ENCODE measurements at places on chromosomes 2 and 18.

DNA sequence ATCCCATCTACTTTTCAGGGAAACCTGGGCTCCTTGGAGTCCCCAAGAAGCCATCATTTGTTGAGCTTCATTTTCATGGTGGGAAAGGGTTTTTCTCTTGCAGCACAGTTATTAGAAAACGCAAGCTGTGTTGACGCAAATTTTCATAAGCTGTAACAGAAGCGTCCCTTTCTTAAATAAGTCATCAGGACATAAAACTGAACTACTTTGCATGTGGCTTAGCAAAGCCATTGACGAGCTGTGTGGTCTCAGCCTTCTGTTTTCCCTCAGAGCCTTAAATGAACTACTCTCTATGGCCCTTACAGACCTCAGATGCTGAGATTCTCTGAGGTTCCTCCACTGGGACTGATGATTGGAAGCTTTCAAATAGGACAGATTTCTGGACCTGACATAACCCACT lies 85.1 kb downstream of the ARL4C start:
- no peak for DNase-seq

GRCh38 chr2:18491577-18491976 lies 68.9 kb downstream of the RDH14 start:
- DNase-seq = no peak

DNA sequence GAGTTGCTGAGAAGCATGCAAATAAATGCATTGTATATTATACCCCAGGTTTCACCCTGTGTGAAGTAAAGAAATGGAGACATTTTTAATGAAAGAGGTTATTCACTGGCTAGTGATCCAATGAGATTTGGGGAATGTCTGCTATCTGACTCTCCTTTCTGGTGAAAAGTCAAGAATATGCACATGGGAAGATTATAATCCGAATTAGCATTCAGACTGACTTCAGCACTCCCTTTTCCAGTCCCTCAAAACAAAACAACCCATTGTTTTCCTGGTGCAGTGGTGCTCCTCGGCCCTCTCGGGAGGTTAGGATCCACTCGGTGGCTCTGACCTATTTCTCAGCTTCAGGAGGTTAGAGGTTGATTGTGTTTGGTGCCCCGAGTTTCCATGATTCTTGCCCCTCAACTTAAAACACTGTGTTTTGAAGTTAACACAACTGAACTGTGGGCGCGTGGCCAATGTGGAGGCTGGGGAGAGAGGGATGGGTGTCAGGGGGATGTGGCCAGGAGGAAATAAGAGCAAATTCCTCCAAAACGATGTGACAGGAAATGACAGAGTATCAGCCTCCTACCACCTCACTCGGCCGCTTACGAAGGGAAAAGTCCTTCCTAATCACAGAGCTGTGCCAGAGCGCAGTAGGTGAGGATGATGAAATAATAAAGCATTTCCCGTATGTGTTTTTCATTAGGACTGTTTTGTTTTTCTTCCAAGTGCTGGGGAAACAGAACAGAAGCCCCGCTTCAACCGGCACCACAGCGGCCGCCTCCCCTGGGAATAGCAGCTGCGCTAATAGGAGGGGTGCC lies 440.1 kb downstream of the MTX2 start:
- no peak for DNase-seq

DNA sequence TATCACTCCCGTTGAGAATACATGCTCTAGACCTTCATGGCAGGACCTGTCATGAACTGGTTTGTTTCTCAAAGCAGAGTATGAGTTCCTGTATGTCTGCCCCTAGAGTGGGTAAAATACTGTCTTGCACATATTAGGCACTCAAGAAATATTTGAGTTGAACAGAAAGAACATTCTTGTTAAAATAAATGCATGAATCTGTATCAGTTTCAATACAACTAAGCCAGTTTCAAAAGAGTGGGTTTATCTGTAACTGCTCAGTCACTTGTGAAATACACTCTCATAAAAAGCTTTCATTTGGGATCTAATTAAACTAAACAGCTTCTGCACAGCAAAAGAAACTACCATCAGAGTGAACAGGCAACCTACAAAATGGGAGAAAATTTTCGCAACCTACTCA lies 69.2 kb downstream of the RFTN2 start:
- DNase-seq = no peak

- no peak for DNase-seq
These were observed 508.9 kb upstream of the LRATD1 start for GRCh38 chr2:14123436-14124103.

GRCh38 chr2:68284896-68285295 lies 32.6 kb upstream of the PPP3R1 start:
- DNase-seq = no peak

DNA sequence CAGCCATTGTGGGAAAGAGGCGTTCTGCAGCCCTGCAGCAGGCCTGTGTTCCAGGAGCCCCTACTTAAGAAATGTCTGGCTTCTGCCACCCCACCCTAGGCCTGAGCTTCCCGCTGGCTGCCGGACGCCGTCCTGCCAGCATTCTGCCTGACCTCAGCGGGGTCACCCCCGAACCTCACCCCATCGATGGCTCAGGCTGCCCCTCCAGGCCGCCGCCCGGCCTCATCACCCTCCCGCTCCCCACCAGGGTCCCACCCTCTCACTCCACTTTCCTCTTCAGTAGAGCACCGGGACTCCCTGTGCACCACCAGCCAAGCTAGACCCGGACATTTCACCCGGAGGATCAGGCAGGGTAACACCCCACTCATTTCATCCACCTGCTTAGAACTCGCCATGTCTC lies 73.6 kb upstream of the SALL3 start:
- no peak for DNase-seq

DNA sequence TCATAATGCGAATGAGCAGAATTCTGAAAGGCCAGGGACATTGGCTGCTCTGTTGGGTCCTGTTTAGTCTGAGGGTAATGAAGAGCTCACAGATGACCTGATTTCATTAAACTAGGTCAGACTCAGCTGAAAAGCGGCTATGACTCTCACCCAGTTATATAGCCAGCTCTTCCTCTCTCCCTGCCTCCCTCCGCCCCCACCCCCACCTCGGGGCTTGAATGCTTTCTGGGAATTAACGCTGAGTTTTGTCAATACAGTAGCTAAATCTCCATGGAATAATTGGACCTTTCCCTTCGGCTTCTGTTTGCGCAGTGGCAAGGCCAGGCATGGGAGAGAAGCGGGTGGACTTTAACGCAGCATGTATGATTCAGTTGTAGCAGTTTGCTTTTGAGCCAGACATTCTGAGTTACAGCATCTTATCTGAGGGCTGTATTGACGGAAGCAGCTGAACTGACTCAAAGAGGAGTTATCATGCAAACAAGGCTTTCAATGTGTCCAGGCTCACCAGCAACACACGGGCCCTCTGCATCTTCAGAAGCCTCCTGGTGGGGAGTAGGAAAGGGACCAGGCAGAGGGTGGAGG lies 110.6 kb downstream of the MYCN start:
- no peak for DNase-seq

GRCh38 chr2:233468047-233468740 lies 98.4 kb downstream of the USP40 start:
- DNase-seq = no peak

DNA sequence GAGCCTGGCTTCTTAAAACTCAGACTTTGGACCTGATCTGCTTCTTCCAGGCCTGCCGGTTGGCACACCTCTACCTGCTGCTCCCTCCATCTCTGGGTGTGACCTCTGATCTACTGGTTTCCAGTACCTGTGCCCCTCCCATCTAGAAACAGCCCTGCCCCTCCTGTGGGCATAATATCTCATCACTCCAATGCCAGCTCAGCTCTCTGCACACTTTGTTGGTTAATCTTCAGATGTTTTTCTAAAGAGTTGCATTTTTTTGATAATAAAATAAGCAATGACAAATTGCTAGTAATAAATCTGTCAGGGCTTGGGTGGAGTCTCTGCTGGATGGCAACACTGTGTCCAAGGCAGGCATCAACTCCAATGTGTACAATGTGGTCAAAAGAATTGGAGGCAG lies 89.6 kb upstream of the PPP1CB start:
- no peak for DNase-seq

GRCh38 chr2:40343902-40344301 lies 108.0 kb downstream of the SLC8A1 start:
- no peak for DNase-seq

DNA sequence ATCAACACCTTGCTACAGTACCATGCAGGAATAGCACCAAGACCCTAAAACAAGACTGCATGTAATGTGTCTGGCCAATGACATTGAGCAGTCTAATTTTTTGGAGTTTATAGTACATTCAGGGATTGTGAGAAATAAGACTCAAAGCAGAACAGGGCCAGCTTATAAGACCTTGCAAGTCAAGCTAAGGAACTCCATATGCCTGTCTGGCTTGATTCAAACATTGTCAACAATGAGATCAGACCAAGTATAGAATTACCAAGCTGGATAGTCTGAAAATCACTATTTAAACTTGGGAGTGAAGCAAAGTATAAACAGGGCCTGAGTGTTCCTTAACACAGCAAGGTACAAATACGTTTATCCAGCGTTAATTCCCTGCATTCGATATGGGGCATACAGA lies 370.9 kb downstream of the CNTNAP5 start:
- DNase-seq = no peak

DNA sequence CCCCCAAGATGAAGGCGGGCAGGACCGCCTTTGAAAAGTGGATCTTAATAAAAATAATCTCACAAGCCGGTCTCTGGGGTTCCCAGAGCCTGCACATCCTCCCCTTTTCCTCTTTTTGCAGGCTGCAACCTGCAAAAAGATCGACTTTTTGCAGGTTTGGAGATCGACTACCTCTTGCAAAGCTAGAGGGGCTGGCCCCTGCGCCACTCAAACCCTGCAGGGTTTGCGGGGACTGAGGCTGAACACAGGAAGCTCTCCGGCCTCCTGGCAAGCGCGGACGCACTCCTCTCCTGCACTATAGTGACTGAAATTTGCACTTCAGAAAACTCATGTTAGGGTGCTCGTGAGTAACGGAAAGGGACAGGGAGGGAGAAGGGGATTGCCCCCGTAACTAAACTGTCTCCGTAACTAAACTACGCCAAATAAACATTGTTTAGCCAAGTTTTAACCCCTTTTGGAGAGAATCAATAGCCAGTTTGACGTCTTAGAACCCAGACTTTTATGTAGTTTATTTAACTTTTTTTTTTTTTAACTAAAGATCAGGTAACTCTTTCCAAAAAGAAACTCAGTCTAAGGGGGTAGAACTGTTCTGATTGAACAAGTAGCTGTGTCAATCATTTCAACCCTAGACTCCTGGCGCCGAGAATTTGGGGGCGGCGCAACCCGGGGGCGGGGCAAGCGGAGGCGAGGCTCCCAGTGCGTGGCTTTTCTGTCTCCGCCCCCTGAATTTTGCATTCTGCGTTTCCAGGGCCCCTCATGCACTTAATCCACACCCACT lies 2.5 kb downstream of the IGFBP5 start:
- DNase-seq = peak; percentile 15

GRCh38 chr2:172612051-172612450 lies 56.2 kb downstream of the PDK1 start:
- DNase-seq = no peak

DNA sequence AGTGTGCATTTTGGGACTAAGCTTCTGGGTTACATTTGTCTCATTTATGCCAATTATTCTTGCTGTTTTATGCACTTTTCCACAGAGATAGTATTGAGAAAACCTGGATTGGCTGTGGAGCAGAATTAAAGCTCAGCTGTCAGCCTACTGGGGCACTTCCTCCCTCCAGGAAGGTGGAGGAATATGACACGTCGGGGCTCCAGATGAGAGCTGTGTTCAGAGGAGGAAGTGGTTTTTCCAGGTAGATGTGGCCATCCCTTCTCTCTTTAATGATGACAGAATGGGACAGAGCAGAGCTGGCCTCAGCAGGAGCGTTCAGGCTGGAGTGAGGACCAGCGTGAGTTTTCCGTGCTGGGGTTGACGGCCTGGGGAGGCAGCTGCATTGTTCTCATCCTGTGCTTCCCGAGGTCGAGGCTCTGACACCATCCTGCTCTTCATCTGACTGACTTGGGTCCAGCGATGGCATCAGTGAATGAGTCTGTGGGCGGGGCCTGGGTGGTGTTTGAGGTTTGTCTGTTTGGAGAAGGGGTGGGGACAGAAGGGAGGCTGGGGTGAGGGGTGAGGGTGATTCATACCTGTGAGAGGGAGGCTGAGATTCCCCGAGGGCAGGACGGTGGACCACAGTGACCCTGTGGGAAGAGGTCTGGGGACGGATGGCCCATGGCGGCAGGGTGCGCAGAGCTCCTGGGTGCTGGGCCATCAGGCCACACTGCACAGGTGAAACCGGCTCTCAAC lies 207.0 kb downstream of the LDLRAD4 start:
- DNase-seq = no peak

DNA sequence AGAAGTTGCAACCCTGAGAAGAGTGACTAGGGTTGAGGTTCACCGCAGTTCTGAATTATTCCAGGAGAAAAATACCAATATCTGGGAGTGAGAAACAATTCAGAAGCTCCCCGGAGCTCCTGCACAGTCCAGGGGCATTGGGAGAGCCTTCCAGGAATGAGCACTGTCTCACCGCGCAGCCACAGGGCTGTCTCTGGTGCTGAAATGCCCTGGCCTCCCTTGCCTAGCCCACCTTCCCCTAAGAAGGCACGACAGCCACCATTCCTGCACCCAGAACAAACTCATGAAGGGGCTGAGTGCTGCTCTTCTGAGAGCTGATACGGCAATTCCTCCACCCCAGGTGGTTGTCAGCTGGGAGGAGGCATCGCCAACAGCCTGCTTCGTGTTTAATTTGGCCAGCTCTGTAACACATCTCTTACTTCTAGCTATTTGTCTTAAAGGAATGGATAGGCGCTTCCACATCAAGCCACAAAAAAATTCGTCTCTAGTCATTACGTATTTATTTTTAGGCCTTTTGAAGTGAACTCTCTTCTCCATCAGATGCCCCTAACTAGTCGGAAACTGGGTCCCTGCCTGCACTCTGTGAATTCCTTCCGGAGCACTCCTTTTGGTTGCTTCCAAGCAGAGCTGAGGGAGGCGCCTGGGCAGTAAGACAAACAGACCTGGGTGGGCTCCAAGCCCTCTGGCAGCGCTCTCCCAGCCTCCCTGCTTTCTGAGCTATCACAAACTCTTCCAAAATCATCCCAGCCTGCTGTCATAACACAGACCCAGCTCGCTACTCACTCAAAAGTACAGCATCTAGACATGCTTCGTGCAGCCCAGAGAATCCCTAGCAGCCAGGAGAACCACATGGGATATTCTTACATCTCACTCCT lies 120.5 kb upstream of the CCDC68 start:
- no peak for DNase-seq

DNA sequence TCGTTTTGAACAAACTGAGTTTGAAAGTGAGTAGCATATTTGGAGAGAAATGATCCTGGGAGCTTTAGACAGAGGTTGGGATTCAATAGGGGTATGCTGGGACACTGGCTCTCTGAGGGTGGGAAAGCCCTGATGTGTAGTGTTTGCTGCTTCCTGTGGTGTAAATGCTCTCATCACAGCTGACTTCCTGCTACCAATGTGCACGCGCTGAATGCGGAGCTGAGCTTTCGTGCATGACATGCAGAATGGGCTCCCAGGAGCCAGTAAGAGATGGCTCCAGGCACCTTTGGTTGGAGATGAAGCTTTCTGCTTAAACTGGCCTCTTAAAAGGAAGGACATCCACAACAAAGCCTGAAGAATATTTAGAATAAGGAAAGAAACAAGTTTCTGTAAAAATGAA lies 224.1 kb upstream of the CCDC150 start:
- no peak for DNase-seq

- no peak for DNase-seq
These were observed 93.0 kb downstream of the DPP4 start for GRCh38 chr2:161980976-161981375.

- no peak for DNase-seq
These were observed 396.1 kb downstream of the TDRD15 start for GRCh38 chr2:21519821-21520220.
